Ecto neural progenitor cell (in vitro differentiated cells): ENCODE measurements at places on chromosomes 4 and X.

GRCh38 chr4:8610858-8611616, 18.5 kb downstream of the CPZ start:
- DNase-seq, result no peak

DNA sequence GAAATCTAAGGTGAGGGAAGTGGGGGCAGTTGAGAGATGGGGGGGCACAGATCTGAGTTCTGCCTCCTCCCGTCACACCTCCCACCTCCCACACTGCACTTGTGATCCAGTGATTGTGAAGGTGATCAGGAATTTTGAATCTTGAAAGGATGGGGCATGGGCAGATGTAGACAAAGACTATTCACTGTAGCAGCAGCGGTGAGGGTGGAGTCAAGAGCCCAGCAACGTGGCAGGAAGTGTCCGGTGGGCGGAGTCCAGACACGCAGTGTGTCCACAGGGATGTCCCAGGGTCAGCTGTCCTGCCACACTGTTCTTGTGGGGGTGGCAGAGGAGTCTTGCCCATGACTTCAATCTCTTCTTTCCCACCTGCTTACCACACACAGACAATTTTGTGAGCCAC, 330.5 kb upstream of the GALNT7 start:
- no peak for DNase-seq

- no peak for DNase-seq
Observed at GRCh38 chr4:98746936-98747335, 88.5 kb upstream of the TSPAN5 start.

DNA sequence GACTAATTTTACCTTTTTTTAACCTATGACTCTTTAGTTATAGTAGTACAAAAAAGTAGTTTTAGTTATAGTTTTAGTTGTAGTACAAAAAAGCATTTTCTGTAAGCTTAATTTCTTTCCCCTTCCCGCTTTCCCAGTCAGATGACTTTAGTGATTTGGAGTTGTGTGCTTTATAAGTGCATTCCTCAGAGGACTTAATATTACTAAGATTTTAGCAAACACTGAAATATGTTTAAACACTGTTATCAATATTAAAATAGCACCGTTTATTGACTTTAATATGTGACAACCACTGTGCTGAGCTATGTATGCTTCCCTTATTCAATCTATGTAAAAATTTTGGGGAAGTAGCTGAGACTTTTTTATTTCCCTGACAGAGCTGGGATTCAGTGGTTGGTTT, 22.8 kb downstream of the GUF1 start:
- DNase-seq, result no peak

DNA sequence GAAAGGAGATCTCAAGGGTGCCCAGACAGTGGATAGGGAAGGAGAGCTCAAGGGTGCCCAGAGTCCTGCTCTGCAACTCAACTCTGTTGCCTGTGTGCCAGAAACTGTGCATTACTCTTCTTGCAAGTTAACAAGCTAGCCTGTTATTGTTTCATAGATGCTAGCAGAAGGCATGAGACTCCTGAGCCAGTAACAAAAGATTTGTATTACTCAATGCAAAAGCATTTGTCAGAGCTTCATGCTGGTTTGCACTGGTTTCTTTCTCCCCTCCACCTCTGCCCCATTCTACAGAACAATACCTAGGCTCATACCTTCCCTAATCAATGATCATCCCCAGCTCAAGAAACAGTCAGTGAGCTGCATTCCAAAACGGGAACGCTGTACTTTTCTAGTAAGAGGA, 124.5 kb upstream of the NEIL3 start:
- no peak for DNase-seq

DNA sequence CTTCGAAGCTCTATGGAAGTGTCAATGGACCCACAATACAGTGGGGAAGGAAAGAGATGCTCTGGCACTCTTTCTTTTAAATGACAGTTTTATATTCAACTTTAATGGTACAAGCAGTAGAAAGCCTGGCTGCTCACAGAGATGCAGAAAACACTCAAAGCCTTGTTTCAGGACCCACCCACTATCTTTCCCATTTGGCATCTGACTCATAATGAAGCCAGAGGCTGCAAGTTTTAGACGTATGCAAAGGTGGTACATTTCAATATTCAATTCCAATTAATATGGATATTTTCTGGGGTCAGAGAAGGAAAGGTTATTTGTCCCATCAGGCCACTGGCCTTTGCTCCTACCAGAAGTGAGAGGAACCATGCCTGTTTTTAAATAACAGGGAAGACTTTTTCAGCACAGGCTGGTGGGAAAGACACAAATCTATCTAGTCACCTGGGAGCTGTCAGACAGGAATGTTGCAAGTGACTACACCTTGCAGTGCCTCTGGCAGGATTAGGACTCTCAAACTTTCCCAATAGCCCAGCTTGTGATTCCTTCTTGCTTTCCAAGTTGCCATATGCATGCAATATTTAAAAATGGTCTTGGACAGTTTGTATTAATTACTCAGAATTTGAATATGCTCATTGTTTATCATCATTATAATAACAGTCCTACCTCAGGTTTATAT, 70.0 kb upstream of the RAB40AL start:
- DNase-seq, result no peak

DNA sequence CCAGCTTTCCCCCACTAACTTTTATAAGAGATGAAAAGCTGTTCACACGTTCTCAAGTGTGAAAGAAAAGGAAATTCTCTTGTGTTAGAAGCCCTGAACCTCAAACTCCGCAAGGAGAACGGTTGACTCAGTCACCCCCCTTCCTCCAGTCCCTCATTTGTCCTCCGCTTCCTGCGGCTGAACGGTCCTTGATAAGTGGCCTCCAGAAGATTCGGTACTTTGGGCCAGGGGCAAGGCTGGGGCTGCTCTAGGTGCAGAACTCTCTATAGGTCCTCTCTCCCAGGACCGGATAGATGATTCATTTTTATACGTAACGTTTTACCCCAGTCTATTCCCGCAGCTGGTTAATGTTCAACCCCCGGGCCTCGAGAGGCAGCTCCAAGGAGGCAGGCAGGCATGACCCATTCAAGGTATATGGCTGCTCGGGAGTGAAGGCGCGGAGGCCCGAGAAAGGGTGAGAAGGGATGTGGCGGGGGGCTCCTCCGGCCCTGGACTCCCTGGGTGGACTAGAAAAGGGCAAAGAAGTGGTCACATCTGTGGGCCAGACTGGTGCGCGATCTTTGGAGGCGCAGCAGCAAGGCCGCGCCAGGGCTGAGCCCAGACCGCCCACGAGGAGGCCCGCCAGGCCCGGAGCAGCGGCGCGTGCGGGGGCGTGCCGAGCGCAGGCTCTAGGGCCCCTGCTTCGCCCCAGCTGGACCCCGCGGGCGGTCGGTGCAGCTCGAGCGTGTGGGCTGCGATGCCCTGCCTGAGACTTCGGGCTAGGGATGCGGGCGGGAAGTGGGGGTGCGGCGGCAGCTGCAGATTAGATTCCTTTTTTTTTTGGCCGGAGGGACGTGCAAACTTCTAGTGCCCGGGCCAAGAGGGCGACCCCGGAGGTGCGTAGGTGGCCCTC, 11.7 kb downstream of the PITX2 start:
- DNase-seq, result no peak

DNA sequence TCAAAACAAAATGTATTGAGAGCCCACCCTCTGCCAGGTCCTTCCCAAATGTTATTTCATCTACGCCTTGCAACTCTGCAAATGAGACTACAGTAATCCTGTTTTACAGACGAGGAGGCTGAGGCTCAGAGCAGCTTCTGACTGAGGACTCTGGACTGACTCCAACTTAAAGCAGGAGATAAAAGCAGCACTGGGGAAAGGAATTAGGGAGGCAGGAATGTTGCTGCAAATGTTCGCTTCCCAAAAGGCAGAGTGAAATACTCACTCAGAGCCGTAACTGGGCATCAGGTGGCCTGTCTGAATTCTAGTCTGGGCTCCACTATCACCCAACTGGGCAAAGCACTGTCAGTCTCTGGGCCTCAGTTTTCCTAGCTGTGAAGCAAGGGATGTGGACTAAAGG, 94.7 kb upstream of the SRD5A3 start:
- no peak for DNase-seq

DNA sequence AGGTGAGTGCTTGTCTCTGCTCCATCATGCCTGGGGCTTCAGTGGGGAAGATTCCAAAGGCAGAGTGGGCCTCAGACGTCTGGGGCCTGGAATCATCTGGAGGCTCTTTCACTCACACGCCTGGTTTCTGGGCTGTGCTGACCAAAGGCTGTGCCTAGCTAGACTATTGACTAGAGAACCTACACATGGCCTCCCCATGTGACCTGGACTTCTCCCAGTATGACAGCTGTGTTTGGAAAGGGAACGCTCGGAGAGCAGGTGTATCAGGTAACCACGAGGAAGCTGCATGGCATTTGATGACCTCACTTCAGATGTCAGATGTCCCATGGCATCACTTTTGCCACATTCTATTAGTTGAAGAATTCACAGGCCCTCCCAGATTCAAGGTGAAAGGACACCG, 51.0 kb downstream of the ADGRL3 start:
- no peak for DNase-seq

DNA sequence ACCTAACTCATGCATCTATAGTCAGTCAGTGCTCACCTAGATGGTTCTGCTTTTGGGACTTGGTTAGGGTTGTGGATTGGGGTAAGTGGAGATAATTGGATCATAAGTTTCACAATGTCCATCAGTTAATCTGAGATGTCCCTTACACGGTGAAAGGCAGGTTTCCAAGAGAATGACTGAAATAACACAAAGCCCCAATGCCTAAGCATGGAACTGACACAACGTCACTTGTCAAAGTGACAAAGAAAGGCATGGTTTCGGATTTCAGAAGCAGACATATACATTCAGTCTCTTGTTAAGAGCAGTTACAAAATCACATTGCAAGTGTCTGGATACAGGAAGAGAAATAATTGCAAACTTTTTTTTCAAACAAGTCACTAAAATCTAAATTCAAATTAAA, 1456.9 kb downstream of the TECRL start:
- no peak for DNase-seq

DNA sequence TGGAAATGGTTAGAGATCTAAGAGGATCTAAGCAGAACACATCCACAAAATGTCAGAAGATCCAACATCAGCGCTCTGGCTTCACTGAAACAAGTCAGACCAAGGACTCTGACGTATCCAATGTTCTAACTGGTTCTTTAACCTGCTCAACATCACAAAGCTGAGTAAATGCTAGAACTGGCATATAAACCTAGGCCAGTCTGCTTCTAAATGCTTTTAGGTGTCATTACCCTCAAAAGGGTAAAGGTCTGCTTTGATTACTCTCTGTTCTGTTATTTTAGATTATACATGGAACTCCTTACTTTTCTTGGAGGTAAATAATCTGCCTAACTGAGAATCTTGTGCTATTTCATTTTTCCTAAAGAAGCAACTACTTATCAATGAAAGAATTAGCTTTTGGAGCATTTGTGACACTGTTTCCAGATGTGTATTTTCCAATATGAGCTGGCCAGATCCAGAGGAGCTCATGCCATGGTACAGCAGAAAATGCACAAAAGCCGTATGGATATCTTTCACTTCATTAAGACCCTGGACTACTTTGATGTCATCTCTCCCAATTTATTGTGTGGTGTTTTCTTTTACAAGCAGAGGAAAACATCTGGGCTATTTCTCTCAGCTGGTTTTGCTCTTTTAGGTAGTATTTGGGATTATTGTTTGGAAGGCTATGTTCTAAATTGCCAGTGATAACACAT, 123.5 kb downstream of the RASGEF1B start:
- DNase-seq, result no peak

DNA sequence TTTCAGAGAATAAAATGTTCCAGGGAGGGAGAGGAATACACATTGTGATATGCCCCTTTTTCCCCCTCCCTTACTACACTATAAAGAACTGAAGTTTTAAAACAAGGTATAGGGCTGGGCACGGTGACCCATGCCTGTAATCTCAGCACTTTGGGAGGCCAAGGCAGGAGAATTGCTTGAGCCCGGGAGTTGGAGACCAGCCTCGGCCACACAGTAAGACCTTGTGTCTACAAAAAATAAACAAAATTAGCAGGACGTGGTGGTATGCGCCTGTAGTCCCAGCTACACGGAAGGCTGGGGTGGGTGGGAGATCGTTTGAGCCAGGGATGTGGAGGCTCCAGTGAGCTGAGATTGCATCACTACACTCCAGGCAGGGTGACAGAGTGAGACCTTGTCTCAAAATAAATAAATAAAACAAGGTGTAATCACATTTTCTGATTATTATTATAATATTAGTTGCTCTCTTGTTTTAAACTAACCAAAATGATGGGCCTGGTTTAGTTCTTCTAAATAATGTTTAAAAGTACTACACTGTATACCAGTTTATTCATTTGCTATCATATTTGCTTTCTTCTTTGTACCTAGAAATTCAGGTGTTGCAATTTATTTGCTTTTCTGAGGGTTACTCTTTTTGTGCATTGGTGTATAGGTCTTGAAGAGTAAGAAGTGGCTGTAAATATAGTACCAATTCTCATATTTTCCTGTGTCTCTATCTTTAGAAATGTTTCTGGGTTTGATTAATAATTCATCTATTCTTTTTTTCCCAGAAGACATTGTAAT, 8.8 kb downstream of the TBC1D8B start:
- DNase-seq, result no peak

DNA sequence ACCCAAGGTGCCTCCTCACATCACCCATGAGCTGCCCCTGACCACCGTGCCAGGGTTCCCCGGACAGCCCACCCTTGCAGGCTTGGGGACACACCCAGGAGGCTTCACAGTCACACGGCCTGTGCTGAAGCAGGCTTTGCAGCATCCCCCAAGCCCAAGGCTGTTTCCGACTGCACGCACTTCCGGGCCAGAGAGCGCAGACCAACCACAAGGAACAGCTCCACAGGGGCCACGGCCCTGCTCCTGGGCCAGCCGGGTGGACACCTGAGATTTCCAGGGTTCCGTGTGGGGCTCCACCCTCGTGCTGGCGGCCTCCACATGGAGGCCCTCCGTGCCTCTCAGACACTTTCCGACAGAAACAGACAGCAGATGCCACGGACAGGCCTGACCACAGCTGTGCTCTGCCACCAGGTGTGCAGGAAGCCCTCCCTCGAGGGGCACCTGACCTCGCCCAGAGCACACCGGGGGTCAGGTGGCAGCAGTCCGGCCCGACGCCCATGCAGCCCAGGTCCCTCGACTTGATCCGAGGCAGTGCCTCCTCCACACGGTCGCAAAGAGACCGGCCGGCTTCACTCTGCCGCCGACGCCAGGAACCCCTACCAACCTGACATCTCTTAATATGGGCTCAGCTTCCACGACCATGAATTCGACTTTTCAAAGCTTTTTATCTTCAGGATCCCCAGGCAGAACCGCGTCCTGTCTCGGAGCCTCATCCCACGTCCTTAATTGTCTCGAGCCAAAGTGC, 8.0 kb downstream of the CTBP1 start:
- no peak for DNase-seq

DNA sequence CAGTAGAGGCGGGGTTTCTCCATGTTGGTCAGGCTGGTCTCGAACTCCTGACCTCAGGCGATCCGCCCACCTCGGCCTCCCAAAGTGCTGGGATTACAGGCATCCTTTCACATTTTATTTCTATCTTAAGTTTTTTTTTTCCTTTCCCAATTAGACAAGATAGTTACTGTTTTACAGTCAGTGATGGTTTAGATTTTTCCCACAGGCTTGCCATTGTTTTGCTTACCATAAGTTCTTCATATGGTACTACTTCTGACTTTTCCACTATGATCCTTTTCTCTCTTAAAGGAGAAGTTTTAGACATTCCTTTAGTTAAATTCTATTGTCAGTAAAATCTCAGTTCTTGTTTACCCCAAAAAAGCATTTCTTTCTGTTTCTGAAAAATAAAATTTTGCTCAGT, 462.6 kb downstream of the CENPC start:
- no peak for DNase-seq
